Right lobe of liver (tissue), 6 donors: ENCODE measurements at places on chromosomes 11 and 22. TPM values are rescaled to one million over a fixed set of nuclear protein-coding genes. Genes with fewer than 3 reads are reported as not detected.

APOA4 gene
- total RNA-seq: 1,244 TPM

NRIP3 gene
- total RNA-seq: not detected

GRCh38 chr22:26800858-26801257, 143.5 kb downstream of the MIAT start:
- DNase-seq: no peak

- DNase-seq: no peak
Measured at GRCh38 chr22:34620832-34621231, 445.1 kb upstream of the ISX start.

- no peak for DNase-seq
Measured at GRCh38 chr22:36377022-36377631, 10.6 kb downstream of the MYH9 start.

DNA sequence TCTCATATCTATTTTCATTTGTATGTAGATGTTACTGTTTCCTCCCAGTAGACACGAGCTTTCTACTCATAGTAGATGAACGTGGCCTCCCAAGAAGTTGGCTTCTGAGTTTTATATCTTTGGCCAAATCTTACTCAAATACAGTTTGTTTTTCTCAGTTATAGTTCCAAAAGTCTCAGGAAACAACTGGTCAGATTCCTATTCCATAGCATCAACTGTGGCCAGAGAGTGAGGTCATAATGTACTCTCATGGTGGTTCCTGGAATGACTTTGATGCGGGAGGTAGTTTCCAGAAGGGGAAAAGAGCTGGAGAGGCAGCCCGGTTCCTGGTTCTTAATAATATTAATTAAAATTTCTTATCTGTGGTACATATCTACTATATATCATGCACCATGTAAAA, 77.3 kb downstream of the SLC17A6 start:
- no peak for DNase-seq

DNA sequence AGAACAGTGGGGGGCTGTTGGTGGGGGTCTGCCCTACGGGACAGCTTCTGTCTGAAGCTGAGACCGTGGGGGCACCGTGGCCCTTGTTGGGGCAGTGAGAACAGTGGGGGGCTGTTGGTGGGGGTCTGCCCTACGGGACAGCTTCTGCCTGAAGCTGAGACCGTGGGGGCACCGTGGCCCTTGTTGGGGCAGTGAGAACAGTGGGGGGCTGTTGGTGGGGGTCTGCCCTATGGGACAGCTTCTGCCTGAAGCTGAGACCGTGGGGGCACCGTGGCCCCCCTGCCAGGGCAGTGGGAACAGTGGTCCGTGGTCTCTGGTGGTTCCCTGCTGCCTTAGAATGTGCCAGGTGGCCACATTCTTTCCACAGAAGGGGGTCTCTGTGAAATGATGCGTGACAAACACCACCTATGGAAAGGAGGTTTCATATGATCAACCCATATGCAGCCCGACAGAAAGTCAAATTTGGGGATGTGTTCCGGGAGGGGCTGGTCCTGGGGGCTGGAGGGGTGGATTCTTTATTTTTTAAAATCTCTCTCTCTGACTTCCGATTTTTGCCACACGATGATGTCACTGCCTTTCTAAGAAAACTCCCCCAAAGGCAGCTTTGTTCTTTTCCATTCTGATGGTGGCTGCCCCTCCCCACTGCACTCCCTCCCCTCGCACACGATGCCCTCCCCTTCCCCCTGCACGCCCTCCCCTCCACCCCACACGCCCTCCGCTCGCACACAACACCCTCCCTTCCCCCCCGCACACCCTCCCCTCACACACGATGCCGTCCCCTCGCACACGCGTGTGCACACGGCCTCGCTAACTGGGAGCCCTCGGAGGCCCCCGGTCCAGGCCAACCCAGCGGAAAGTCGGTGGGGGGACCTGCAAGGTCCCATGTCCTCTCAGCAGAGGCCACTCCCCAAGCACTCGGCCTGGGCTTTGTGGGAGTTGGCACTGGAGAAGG, 1186.5 kb downstream of the BRD1 start:
- no peak for DNase-seq

DNA sequence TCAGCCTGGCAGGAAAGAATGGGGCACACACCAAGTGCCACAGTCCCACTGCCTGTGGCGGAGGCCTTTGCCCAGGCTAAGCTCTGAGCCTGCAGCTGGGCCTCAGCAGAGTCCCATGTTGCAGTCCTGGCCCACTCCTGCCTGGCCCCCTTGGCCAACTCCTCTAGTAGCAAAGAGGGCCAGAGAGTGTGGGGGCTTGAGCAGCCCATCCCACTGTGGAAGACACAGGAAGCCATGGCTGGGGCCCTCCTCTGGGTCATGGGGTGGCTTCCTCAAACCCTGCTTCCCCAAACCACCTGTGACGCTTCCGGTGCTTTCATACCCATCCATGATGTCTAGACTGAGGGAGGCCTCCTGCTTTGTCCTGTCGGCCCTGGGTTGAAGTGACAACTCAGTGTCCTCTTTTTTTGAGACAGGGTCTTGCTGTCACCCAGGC, 5.8 kb downstream of the RPS19BP1 start:
- no peak for DNase-seq

GRCh38 chr11:46387919-46388618, 3.5 kb downstream of the CHRM4 start:
- DNase-seq: no peak

- peak; percentile 86 for DNase-seq
Measured at GRCh38 chr22:20203142-20203551, 52.3 kb upstream of the CCDC188 start.

DNA sequence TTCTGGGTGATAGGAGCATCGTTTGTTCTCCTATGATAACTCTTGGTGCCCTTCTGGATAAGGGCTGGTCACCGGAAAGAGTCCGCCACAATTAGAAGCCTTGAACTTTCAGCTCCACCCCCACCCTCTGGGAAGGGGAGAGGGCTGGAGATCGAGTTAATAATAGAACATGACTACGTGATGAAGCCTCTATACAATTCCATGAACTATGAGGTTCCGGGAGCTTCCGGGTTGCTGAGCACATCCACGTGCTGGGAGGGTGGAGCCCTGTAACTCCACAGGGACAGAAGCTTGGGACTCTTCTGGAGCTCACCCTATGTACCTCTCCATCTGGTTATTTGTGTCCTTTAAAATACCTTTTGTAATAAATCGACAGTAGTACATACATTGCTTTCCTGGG, 40.3 kb downstream of the ARHGAP42 start:
- no peak for DNase-seq

DNA sequence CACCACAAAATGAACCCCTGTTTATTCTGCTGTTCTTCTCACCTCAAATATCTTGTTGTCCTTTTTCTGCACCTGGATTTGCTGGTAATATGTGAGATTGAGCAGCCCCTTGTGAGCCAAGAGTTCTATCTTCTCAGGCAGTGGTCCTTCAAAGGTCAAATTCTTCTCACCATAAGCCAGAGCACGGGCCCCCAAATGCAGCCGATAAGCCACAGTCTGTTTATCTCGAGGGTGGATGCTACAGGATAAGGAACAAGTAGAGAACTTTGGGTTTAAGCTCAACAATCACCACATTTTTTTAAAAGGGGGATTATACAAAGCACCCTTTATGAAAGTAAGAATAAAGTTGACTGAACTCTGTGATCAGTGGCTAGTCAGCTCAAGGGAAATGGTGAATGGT, 15.8 kb downstream of the TBRG1 start:
- DNase-seq: no peak

DNA sequence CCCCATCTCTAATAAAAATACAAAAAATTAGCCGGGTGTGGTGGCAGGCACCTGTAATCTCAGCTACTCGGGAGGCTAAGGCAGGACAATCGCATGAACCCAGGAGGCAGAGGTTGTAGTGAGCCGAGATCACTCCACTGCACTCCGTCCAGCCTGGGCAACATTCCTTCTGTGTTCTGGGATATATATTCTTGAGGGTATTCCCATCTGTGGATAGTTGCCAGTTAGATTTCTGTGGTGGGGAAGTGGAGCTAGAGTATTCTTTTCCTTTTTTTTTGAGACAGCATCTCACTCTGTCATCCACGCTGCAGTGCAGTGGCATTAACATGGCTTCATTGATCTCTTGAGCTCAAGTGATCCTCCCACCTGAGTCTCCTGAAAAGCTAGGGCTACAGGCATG, 9.1 kb upstream of the ZNF74 start:
- DNase-seq: no peak
